Effector CD4-positive, alpha-beta T cell (primary cell): ENCODE measurements at places on chromosomes 7 and 10.
A peak's percentile ranks its signal among the peaks of the same experiment; 100 is the strongest.

GRCh38 chr10:114652402-114653368 lies 5.4 kb downstream of the ABLIM1 start:
- DNase-seq: no peak

GRCh38 chr7:42194238-42194637 lies 42.8 kb downstream of the GLI3 start:
- DNase-seq: no peak

- DNase-seq: no peak
Observed at GRCh38 chr10:13518076-13518692, 10.6 kb downstream of the BEND7 start.

GRCh38 chr10:125865120-125865519 lies 16.0 kb downstream of the DHX32 start:
- DNase-seq: no peak

DNA sequence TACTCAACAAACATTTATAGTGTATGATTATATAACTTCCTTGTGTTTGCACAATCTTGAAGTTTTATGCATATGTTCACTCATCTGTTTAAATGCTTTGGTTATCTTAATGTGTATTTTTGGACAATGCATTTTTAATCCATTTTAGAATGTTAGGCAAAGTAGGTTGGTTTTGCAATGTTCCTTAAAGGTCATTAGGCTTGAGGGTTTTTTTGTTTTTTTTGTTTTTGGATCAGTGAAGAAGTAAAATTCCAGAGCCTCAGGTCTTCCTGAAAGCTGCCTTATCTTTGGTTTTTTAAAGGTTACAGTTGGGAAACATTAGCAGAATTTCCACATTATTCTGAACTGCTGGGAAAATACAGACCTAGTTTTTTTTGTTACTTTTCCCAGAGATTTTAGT lies 12.8 kb downstream of the MDFIC start:
- no peak for DNase-seq

- DNase-seq: no peak
Observed at GRCh38 chr10:89469517-89469916, 55.1 kb downstream of the IFIT5 start.

DNA sequence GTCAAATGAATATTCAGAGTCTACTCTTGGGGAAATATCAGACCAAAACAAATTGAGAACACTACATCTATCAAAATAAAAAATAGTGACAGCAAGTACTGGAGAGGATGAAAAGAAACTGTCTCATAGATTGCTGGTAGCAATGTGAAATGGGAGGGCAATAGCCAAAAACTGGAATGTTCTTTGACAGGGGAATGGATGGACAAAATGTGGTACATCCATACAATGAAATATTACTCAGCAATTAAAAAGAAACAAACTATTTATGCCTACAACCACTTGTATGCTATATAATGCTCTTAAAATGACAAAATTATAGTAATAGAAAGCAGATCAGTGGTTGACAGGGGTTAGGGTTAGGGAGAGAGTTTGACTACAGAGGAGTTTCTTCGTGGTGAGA lies 46.0 kb downstream of the CYP51A1 start:
- DNase-seq: no peak

- no peak for DNase-seq
Observed at GRCh38 chr7:158266426-158266816, 321.2 kb downstream of the PTPRN2 start.

DNA sequence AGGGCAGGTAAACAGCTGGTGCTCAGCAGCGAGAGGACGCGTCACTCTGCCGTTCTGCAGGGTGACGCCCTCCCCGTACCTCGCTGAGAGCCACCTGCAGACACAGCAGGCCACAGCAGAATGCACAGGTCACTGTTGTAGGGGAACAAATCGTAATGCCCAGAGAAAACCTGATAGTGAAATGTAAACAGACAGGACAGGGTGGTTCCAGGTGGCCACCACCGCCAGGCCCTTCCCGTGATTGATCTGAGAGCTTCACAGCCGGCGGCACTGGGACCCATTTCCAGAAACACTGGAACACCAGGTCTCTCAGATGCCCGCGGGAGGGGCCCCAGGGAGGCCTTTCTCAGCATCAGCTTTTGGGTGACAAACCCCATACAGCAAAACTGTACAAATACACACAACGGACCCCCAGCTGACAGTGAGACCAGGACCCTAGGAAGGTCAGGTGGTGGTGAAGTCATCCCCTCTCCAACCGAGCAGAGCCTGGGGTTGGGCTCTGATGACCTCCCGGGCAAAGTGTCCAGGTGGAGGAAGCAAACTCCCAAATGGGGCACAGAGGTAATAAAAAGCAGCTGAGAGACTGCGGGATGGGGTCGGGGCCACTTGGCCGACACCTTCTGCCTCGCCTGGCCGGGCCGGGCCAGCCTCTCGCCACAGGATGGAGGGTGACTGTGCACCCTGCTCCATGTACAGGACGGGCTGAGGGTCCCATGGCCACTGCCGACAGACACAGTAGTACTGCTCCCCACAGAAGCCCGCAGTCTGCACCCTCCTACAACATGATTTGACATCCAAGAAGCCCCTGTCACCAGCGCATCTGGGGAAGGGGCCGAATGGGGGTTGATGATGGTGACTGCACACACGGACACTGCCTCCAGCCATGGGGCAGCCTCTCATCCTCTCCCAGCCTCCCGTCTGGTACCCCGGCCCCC lies 4.6 kb downstream of the BHLHA15 start:
- no peak for DNase-seq

GRCh38 chr7:74180866-74181265 lies 6.7 kb downstream of the EIF4H start:
- DNase-seq: no peak

- no peak for DNase-seq
Observed at GRCh38 chr10:69269761-69270160, 8.5 kb upstream of the HK1 start.

DNA sequence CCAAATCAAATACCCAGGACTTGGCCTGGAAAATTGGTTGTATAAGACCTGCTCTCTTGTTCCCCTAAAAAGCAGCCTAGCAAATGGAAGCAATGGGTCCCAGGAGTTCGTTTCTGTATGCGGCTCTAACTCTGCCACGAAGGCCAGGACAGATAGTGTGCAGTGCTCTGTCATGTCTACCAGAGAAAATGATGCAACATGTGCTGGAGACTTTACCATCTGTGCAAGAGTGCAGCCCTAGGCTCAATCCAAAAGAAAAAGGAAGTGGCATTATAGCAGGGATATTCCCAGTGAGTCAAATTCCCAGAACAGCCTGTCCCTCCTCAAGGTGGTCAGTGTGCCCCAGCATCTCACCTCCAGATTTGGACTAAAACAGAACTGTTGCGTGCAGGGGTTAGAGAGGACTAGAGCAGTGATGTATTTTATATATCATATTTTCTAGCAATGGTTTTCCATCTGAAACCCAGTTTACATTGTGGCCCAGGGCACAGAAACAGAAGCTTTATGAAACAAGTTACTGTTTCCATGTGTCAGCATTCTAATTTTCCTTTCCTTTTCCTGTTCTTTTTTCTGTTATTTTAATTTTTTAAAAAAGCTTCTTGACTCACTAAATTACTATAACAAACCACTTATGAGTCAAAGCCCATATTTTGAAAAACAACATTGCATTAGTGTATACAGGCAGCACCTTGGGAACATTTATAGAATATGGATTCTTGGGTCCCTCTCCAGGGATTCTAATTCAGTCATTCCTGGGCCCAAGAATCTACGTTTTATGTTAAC lies 311.2 kb downstream of the RNLS start:
- DNase-seq: no peak

DNA sequence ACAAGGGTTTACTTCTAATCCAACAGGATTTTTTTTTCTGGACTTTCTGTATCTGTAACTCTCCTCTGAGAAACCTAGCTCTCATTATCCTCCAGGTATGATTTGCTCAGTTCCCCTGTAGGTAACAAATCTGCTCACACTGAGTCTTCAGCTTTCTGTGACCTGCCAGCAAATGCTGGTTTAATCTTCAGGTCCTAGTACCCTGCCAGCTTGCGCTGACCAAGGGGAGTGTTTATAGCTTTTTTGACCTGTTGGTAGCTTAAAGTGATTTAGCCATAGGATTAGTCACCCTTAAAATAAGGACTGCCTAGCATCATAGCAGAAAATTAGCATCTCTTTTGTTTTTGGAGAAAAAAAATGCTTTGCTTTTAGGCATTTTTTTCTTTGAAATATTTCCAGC lies 22.4 kb downstream of the SND1 start:
- DNase-seq: no peak

DNA sequence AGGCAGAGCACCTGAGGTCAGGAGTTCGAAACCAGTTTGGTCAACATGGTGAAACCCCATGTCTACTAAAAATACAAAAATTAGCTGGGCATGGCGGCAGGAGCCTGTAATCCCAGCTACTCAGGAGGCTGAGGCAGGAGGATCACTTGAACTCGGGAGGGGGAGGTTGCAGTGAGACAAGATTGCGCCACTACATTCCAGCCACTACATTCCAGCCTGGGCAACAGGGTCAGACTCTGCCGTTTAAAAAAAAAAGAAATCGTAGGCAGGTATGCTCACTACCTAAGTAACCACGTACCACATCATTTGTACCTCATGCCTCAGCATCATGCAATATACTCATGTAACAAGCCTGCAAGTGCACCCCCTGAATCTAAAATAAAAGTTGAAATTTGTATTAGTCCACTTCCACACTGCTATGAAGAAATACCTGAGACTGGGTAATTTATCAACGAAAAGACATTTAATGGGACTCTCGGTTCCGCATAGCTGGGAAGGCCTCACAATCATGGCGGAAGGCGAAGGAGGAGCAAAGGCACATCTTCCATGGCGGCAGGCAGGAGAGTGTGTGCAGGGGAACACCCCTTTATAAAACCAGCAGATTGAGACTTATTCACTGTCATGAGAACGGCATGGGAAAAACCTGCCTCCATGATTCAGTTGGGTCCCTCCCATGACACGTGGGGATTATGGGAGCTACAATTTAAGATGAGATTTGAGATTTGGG lies 8.1 kb upstream of the EIF4H start:
- DNase-seq: no peak

GRCh38 chr7:27799212-27799611 lies 59.2 kb downstream of the TAX1BP1 start:
- DNase-seq: no peak

- no peak for DNase-seq
Observed at GRCh38 chr7:36045830-36046341, 107.2 kb upstream of the EEPD1 start.

GRCh38 chr10:132507956-132508490 lies 29.6 kb upstream of the INPP5A start:
- DNase-seq: no peak

- DNase-seq: no peak
Observed at GRCh38 chr7:71186535-71187057, 54.7 kb downstream of the GALNT17 start.

- no peak for DNase-seq
Observed at GRCh38 chr10:8130973-8131911, 76.8 kb downstream of the GATA3 start.

- DNase-seq: no peak
Observed at GRCh38 chr7:56040730-56041129, 10.5 kb downstream of the PSPH start.

DNA sequence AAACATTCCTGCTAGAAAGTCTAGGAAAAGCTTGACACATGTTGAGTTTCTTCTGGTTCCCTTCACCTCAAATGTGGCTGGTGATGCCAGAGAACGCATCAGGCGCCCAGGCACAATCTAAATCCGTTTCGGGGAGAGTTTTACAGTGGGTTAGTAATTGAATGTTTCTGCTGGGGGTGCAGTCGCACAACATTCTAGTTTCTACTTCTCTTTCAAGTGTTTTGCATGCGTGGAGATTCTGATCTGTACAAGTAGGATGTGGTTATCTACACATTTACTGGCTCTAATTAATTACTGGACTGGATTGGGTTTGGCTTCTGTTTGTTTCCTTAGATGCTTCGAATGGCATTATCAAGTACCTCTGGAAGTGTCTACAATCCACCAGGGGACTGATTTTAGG lies 173.8 kb downstream of the TMEM26 start:
- DNase-seq: no peak

- peak; percentile 29 for DNase-seq
Observed at GRCh38 chr10:123614888-123615287, 51.3 kb upstream of the GPR26 start.

GRCh38 chr7:47422611-47423010 lies 159.3 kb downstream of the TNS3 start:
- no peak for DNase-seq

- DNase-seq: no peak
Observed at GRCh38 chr7:27774717-27775328, 34.9 kb downstream of the TAX1BP1 start.

DNA sequence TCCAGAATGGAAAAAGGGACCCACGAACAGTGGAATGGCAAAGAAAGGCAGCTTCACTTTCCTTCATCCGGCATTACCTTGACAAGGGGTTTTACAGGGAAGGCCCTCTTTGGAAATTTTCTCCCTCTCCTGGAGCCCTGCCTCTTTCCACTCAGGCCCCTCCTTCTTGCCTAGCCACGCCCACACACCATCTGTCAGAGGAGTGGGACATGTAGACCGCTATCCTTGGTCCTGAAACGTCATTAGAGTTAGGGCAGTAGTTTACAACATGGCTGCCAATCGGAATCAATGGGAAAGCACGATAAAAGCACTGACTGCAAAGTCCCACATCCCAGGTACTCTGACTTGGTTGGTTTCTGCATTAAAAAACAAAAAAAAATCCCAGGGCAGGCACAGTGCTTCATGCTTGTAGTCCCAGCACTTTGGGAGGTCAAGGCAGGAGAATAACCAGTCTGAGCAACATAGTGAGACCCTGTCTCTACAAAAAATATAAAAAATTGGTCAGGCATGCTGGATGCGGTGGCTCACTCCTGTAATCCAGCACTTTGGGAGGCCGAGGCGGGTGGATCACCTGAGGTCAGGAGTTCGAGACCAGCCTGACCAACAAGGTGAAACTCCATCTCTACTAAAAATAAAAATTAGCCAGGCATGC lies 96.4 kb downstream of the MARCHF5 start:
- DNase-seq: no peak

GRCh38 chr7:24587853-24588252 lies 14.6 kb downstream of the PALS2 start:
- DNase-seq: peak; percentile 37

DNA sequence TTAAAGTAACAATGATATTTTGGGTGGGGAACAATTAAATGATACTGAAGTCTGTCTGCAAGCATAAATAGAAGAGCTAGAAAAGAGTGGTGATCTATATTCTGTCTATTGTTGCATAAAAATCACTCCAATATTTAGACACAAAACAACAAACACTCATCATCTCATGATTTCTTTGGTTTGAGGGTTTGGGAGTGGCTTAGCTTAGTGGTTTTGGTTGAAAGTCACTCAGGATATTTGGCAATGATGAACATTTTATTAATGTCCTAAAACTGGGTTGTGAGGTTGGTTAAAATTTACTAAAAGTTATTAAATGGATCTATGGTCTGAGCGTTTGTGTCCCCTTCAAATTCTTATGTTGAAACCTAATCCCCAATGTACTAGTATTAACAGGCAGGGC lies 54.7 kb upstream of the EGFR start:
- DNase-seq: no peak

DNA sequence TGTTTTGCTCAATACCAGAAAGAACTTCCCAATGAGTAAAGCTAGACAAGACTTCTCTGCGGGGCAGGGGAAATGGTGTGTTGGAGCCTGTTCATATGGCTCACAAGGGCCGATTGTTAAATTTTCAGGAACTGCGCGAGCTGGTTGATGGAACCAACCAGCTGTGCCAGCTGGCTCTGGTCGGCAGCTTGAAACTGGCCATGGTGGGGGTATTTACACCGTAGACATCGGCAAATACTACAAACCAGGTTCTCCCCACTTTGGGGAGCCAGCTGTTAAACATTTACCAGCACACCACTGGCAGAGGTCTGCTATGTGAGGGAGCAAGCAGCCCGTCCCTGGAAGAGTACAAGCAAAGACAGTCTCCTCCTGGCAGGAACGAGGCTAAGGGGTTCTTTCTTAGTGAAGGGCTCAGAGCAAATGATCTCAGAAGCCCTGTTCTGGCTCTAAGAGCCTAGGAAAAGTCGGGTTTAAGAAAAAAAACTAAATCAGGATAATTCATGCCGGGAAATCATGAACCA lies 8.8 kb upstream of the ZMIZ1 start:
- DNase-seq: no peak
